ENCODE measurements at places on chromosomes 1 and 21.

GRCh38 chr1:223496883-223497282 is 103.7 kb downstream of the CCDC185 start:
- no peak for ATAC-seq

DNA sequence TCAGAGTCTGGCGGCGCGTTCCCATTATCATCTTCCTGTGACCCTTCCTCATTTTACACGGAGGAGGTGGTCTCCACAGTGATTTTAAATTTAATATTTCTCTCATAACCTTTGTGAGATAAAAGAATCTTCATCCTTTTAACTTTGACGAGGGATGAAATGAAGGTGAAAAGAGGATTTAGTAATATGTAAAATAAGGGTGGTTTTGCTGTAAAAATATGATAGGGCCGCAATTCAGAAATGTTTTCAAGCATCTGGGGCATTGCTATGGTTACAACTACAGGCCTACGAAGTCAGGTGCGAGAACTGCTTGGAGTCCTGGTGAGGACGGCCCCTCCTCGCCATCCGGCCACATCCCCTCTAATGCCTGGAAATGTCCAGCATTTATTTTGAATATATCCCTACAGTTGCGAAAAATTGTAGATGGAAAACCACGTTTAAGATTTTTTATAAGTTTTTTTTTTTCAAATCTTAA is 422 bp upstream of the RSBN1 start:
- ATAC-seq = no peak

GRCh38 chr1:239785576-239785975 is 306.1 kb upstream of the FMN2 start:
- ATAC-seq = no peak

DNA sequence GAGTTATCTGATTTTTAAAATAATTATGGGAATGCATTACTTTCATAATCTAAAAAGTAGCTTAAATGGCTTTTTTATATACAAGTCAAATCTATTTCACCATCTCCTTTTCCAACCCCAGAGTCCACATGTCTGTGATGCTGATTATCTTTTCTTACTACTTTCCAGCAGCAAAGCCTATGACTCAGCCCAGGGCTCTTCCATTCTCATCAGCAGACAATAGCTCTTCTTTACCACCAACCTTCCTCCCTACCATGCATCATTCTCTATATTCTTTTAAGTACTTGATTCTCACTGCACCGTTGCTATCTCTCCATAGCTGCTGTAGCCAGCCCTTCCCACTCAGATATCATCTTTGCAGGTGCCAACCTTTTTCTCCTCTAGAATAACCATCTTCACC is 61.3 kb downstream of the OVGP1 start:
- ATAC-seq = no peak

DNA sequence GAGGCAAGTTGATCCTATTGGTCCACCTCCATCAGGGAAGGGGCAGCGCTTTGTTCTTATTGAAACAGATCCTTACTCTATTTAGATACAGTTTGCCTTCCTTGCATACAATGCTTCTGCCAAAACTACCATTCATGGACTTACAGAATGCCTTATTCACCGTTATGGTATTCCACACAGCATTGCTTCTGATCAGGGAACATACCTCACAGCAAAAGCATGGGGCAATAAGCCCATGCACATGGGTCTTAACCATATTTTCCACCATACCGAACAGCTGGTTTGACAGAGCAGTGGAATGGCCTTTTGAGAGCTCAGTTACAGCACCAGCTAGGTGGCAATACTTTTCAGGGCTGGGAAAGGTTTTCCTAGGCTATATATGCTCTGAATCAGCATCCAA is 544.8 kb upstream of the ADGRL4 start:
- no peak for ATAC-seq

DNA sequence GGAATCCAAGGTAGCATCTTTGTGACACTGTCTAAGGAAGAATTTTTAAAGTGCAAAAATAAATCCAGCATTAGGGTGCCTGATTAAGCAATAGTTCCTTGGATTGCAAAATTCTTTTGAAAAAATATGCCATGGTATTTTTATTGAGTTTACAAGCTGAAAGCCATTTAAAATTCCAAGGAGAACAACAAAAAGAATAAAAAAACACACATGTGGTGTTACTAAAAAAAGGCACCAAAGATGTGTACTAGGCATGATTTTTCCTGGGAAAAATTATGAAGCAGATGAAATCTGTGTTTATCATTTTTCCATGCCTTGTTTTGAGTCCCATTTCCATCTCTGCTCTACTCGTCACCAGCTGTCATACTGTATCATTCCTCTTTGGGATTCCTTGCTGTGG is 157.0 kb upstream of the ZNHIT6 start:
- ATAC-seq = no peak

All from activated CD4-positive, CD25-positive, alpha-beta regulatory T cell treated with anti-CD3 and anti-CD28 coated beads, Interleukin-2, amount 50 U/mL, for 24 hours (primary cell).